ENCODE measurements at places on chromosomes 11 and 22.

GRCh38 chr11:60193687-60194433, 11.0 kb upstream of the MS4A6A start:
- DNase-seq: peak; percentile 60

- DNase-seq: no peak
These were observed 1066.9 kb downstream of the BRD1 start for GRCh38 chr22:48760481-48761390.

DNA sequence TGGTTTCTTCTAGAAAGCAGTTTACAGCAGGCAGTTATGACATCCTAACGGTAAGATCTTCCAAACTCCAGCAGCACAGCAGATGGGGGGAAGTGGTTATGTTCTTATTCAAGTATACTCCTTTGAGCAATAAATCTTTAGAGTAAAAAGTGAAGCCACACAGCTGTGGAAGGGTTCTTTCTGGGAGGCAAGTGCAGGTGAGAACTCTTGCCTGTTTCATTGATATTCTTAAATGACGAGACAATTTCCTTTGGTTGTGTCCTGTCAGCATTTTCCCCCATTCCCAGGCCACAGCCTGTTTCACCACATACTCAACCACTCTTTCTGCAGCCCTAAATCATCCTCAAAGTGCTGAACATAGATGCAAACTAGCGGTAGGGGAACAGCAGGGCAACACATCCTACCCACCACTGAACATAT, 207.3 kb upstream of the MTNR1B start:
- no peak for DNase-seq

DNA sequence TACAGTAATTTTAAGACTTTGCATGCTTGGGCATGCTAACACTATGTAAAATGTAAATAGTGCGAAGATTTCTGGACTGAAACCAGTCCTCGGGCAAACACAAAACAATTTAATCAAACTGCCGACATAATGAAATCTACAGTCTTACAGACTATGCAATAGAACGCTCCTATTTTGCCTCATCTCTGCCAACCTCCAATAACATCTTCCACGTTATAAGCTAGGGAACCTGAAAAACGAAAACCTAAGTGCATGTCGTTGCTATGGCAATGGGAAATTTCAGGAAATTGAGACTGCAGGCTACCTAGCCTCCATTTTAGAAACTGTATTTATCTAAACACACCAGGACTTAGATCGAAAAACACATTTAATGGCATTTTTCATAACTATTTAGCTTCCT, 1.1 kb downstream of the CSTF3 start:
- DNase-seq: no peak

GRCh38 chr11:129709801-129710398, 105.7 kb upstream of the TMEM45B start:
- DNase-seq: no peak

GRCh38 chr11:64482588-64482987, 108.4 kb upstream of the SLC22A12 start:
- DNase-seq: no peak

DNA sequence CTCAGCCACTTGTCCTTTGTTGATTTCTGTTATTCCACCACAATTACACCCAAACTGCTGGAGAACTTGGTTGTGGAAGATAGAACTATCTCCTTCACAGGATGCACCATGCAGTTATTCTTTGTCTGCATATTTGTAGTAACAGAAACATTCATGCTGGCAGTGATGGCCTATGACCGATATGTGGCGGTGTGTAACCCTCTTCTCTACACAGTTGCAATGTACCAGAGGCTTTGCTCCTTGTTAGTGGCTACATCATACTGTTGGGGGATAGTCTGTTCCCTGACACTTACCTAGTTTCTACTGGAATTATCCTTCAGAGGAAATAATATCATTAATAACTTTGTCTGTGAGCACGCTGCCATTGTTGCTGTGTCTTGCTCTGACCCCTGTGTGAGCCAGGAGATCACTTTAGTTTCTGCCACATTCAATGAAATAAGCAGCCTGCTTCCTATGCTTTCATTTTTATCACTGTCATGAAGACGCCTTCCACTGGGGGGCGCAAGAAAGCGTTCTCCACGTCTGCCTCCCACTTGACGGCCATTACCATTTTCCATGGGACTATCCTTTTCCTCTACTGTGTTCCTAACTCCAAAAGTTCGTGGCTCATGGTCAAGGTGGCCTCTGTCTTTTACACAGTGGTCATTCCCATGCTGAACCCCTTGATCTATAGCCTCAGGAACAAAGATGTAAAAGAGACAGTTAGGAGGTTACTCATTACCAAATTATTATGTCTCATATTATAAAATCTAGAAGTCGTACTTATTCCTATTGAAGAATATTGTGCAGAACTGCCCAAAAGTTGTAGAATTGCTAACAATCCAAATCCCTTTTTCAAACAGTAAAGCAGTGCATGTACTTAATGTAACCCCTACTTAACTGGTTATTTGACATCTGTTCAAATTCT, 53.2 kb downstream of the OR4C6 start:
- no peak for DNase-seq

GRCh38 chr11:119745112-119745511, 16.1 kb upstream of the NECTIN1 start:
- DNase-seq: no peak

DNA sequence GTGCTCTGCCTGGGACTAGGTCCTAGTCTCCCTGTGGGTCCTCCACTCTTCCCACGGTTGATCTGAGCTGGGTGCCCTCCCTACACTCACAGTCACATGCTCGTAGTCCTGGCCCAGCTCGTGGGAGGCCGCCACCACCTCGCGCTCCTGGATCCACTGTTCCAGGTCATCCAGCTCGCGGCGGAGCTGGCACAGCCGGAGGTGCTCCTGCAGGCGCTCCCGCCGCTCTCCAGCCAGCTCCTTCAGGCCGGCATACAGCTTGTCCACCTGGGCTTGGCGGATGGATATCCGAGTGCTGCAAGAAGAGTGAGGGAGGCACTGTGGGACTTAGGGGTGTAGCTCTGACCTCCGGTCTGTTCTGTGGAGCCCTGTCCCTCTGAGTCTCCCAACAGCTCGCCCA, 14.8 kb upstream of the RBM4B start:
- no peak for DNase-seq

DNA sequence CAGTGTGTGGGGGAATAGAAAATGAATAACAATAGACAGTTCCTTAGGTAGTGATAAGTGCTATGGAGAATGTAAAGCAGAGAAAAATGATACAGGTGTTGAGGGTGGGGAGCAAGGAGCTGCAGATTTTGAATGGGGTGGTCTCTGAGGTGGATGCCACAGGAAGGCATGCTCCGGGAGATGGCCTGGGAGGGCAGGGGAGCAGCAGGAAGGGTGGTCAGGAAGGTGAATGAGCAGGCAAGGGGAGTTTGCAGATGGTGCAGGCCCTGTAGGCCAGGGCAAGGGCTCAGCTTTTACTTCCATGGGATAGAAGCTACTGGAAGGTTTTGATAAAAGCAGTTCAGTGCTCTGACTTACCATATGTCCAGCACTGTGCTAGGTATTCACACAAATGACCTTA, 44.8 kb downstream of the FDX1 start:
- no peak for DNase-seq

DNA sequence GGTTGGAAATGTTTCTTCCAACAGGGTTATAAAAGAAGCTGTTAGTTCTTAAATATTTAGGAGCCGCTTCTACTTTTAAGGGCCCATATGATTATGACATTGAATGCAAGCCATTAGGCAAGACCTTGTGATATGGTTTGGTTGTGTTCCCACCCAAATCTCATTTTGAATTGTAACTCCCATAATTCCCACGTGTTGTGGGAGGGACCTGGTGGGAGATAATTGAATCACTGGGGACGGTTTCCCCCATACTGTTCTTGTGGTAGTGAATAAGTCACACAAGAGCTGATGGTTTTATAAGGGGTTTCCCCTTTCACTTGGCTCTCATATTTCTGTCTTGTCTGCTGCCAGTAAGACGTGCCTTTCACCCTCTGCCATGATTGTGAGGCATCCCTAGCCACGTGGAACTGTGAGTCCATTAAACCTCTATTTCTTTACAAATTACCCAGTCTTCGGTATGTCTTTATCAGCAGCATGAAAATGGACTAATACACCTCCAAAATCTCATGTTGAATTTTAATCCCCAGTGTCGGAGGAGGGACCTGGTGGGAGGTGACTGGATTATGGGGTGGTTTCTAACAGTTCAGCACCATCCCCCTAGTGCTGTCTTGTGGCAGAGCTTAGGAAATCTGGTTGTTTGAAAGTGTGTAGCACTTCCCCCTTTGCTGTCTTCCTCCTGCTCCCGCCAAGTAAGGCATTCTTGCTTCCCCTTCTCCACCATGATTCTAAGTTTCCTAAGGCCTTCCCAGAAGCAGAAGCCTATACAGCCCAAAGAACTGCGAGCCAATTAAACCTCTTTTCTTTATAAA, 4.3 kb downstream of the CD59 start:
- peak; percentile 51 for DNase-seq

DNA sequence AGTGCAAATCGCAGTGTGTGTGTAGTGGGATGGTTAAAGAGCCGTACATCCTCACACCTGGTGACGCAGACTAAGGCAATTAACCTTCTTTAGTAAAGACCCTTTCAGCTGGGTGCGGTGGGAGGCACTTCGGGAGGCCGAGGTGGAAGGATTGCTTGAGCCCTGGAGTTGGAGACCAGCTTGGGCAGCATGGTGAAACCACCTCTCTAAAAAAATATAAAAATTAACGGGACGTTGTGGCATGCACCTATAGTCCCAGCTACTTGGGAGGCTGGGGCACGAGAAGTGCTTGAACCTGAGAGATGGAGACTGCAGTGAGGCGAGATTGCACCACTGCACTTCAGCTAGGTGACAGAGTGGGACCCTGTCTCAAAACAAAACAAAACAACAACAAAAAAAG, 31.5 kb downstream of the ZBTB16 start:
- no peak for DNase-seq

DNA sequence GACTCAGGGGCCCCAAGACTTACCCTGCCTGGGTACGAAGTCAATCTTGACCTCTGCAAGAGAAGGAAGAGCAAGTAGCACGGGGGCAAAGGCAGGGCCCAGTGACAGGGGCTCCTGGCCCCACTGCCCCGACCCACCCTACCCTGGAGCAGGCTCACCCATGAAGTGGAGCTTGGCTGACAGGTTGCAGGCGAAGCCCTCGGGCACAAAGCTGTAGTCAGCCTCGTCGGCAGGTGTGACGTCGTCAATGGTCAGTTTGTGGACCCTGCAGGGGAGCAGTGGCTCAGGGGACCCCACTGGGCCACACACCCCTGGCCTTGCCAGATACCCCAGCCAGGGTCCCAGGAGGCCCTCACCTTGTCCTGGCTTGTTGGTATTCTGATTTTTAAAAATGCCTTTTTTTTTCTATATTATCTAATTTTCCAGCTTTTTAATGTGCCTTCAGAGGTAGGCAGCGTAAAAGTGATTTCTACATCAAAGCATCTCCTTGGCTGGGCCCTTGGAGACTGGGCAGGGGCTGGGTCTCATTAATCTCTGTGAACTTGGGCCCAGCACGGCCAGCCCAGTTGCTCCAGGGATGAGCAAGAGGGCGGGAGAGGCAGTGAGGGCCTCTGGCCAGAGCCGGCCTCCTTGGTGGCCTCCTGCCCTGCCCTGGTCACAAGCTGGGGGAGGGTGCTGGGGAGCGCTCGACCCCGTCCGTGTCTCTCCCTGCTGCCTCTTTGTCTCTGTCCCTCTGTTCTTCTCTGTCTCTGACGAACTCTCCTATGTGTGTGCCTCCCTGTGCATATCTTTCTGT, 11.3 kb downstream of the MYBPC3 start:
- DNase-seq: no peak

DNA sequence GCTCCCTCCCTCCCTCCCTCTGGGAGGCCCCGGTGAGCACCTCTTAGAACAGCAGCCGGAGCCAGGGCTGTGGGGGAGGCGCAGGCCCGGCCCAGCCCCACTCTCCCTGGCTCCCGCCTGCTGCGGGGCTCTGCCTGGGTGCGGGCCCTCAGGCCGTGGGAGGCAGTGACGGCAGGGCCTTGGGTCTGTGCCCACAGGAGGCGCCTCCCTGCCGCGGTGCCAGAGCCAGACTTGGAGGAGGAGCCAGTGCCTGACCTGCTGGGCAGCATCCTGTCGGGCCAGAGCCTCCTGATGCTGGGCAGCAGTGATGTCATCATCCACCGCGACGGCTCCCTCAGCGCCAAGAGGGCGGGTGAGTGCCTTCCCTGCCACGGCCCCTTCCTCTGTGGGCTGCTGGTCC, 9.5 kb downstream of the IRF7 start:
- DNase-seq: no peak

DNA sequence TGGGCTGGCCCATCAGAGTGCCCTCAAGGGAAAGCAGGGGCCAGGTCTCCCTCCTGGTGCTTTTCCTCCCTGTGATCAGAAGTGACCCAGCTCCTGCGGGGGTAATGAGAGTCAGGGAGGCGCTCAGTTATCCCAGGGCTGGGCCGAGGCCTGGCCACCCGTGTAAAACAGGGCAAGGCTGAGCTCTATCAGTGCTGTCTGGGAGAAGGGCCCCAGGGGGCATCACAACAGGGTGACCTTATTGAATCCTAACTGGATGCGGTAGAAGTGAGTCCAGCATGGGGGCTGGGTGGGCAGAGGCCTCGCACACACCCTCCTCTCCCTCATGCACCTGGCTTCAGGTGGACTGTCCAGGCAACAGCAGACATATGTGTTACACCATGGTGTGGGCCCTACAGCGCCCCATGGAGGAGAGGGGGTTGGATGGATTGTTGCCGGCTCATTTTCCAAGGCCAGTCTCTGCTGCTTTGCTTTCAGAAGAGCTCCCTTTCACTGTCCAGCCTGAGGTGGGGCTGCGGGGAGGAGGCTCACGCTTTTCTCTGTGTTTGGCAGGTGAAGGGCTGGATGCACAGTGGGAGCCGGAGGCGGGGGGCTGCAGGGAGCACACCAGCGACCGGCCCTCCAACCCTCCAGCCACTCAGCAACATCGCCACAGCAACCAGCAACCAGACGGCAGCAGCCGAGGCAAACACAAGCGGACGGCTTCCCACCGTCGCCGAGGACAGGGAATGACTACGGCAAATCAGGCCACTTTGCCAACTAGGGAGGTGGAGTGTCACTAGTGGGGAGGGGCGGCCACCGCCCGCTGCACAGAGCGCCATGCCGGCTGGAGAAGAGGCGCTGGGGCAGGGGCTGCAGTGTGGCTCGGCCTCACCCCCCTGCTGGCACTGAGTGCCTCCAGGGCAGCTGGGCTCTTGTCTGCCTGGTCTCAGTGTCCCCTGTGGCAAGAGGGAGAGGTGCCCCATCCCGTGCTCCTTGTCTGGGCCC, 24.7 kb downstream of the GNAZ start:
- DNase-seq: no peak

DNA sequence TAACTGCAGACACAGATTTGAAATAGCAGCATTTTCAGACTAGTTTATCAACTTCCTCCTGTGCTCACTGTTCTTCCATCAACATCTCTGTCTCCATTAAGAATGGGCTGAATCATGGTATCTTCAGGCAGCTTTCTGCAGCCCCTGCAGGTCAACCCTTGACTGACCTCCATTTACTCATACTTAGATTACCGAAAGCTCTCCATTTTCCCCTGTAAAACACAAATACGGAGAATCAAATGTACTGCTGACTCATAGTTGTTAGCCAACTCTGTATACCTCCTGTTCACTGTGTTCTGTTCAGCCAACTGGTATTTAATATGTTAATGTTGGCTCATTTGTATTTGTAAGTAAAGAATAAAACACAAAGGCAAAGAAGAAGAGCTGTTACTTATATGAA, 364.0 kb downstream of the CASP12 start:
- DNase-seq: no peak

Data from stimulated activated CD4-positive, alpha-beta T cell treated with anti-CD3 and anti-CD28 coated beads, Interleukin-12 subunit alpha, Interleukin-12 subunit beta, amount 100 ng/mL, for 48 hours (primary cell).